Pulmonary artery endothelial cell (primary cell): ENCODE measurements at places on chromosomes 3 and 15.

DNA sequence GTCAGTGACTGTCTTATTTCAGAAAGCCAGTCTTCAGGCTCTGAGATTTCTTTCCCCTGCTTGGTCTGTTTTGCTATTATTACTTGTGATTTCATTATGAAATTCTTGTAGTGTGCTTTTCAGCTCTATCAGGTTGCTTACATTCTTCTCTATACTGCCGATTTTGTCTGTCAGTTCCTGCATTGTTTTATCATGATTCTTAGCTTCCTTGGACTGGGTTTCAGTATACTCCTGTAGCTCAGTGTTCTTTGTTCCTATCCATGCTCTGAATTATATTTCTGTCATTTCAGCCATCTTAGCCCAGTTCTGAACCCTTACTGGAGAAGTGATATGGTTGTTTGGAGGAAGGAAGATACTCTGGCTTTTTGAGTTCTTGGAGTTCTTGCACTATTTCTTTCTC lies 40.5 kb downstream of the CEP63 start:
- DNase-seq, result no peak

- no peak for DNase-seq
These were observed 1.9 kb downstream of the KLF13 start for GRCh38 chr15:31328428-31328968.

DNA sequence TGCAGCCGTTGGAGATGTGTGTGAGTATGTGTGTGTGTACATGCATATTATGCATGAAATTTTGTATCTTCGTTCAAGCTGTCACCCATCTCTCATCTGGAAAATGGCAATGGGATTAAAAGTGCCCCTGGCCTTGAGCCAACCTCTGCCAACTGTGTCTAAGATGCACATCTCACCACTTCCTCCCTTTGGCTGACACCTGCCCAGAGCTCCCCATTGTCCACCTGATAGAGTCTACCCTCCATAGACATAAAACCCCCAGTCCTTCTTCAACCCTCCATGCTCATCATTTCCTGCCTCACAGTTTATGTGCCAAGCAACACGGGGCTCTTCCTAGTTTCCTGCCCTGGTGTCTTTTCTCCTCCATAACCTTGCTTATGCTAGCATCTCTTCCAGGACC lies 187.5 kb upstream of the HES1 start:
- DNase-seq, result no peak

GRCh38 chr3:196775938-196776337 lies 36.3 kb downstream of the PAK2 start:
- no peak for DNase-seq

DNA sequence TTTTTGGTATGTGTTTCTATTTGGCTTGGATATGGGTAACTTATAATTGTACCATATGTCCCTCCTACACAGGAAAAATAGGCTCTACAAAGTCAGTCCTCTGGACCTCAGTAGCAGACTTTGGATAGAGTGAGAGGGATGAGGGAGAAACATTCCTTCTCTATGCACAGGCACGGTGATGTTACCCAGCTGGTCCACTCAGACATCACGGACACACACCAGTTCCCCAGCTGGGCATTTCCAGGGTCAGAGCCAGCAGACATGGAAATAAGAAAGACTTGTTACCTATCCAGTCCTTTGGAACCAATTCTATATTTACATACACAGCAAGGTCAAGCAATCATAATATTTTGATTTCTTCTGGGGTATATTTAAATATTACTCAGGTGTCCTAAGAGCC lies 433.1 kb upstream of the KCNMB2 start:
- no peak for DNase-seq

- no peak for DNase-seq
These were observed 350.1 kb upstream of the PROK2 start for GRCh38 chr3:72134989-72135451.

GRCh38 chr3:66376568-66376967 lies 124.3 kb downstream of the LRIG1 start:
- DNase-seq, result peak; percentile 44

DNA sequence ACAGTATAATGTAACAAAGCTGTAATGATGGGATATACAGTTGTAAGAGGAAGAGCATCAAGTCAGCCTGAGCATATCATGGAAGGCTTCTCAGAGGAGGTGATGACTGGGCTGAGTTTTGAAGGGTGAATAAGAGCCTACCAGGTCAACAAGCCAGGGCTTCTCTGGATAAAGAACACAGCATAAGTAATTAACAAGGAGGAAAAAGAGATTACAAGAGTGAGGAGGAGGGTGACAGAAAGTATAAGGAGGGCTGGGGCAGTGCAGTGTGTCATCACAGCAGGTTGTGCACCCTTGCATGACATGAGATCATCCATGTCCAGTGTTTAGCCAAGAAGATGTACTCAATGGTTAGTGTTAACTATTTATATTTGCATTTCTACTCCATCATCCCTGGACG lies 16.9 kb upstream of the SPATA12 start:
- no peak for DNase-seq

- no peak for DNase-seq
These were observed 279.4 kb upstream of the TLE3 start for GRCh38 chr15:70376929-70377691.
